ENCODE measurements at places on chromosomes 7 and 10.

DNA sequence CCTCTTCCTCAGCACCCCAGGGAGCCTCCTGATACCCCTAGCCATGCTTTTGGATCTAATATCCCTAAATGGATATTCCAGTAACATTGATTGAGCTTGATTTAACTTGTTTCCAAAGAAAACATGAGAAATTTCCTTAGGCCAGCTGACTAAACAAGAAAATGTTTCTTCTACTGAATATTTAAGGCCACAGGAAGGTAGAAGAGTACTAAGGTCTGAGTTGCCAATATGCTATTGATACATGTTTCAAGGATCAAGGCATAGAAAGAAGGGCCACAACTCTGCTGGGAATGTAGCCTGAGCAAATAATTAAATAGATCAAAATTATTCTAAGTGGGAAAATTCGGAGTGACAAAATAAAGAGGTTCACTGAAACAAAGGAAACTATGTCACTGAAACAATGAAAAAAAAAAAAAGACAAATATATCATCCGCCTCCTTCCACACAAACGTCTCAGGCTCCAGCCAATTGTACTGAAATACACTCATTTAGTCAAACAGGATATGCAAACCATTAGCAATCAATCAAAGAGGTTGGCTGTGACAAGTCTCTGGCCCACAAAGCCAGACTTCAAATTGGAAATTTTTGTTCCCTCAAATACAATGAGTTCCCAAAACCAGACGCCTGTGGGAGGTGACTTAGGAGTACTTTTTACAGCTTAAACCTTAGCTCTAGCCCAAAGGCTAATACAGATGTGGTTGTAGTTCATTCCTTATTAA is 396.2 kb downstream of the HTR7 start:
- DNase-seq, result no peak

GRCh38 chr7:150734254-150734653 is 3.0 kb upstream of the GIMAP5 start:
- DNase-seq, result no peak

DNA sequence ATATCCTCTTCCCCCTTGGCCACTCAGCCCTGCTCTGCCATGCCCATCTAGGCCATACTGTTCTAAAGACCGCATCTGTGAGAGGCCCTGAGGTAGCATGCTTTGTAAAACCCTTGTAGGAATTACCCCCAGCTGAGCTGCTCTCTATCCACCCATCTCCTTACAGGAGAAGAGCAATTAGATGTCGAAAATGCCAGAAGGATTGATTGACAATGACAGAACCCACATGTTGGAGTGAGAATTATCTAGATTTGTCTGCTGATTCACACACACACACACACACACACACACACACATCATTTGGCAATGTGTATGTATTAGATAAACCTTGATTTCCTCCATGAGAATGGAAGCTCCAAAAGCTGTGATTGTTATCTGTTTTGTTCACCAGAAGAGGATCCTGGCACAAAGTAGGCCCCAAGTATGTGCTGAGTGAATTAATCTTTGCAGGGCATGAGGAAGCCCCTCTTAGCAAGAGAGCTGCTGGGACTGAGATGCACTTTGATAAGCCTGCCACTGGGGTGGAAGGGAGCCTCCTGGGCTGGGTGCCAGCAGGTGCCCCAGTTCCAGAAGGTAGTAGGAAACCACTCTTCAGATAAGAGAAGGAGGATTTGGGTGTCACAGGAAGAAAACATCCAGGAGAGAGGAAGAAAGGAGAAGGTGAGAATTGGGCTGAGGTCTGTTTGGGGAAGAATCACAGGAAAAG is 187.5 kb upstream of the ADO start:
- no peak for DNase-seq

DNA sequence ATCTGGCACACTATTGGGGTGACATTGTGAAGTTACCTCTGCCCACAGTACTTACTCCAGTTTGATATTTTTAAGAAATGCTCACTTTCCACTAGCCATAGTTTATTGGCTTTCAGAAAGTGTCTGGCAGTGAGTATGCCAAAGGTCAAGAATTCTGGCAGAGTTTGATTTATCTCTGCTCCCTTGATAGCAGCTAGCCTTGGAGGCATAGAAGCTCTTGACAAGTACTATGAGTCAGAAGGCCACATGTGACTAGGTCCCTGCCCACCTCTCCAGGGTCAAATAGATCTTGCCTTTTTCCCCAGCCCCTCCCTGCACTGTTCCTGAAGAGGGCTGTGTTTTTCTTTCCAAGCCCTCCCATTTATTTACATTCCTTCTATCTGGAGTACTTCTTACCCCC is 202.2 kb downstream of the AUTS2 start:
- DNase-seq, result no peak

DNA sequence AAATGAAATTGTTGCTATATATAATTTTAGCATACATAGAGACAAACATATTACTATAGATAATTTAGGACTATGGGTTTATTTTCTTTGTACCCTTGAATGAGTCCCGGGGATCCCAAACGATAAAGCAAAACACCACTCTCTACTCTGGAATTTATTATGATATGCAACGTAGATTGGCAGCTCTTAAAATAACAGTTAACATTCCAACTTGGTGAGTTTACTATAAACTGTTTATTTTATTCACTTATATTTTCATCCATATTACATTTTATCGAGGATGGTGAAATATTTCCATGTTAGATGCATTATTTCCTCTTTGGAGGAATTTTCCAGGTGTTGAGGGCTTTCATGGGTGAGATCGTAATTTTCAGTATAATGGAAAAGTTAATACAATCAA is 138.7 kb upstream of the DGKB start:
- no peak for DNase-seq

DNA sequence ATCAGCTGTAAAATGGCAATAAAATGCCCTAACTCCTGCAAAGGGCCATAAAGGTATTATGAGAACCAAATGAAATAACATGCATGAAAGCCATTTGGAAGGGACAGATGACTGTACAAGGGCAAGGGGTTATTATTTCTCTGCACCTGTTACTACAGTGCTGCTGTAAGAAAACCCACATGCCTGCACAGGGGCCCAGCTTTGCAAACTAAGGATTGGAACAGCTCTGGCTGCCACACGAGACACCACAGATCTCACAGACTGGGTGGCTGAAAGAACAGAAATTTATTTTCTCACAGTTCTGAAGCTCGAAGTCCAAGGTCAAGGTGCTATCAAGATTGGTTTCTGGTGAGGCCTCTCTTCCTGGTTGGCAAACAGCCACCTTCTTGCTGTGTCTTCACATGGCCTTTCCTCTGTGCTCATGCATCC is 409.0 kb upstream of the NRP1 start:
- DNase-seq, result no peak

DNA sequence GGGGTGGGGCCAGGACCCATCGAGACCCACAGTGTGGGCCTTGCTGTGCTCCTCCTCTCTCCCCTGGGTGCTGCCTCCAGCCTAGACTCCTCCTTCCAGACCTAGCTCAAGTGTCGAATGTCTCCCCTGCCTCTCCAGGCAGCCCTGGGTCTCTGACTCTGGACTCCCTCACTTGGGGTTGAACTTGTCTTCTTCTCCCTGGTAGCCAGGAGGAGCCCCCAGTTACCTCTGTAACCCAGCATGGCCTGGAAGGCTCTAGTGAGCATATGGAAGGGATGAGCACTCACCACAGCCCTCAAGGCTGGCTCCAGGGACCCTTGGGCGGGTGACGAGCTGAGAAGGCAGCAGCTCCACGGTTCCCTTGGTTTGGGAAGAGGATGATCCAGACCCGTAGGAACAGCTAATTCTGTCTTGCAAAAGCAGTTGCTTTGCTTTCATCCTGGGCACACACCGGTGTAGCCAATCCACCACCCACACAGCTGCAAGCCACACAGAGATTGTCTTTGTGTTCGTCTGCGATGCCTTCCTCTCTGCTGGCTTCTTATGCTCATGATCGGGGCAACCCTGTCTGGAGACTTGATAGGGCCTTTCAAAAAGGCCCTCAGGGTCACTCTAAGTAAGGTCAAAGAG is 52.3 kb upstream of the ANTXRL start:
- no peak for DNase-seq

DNA sequence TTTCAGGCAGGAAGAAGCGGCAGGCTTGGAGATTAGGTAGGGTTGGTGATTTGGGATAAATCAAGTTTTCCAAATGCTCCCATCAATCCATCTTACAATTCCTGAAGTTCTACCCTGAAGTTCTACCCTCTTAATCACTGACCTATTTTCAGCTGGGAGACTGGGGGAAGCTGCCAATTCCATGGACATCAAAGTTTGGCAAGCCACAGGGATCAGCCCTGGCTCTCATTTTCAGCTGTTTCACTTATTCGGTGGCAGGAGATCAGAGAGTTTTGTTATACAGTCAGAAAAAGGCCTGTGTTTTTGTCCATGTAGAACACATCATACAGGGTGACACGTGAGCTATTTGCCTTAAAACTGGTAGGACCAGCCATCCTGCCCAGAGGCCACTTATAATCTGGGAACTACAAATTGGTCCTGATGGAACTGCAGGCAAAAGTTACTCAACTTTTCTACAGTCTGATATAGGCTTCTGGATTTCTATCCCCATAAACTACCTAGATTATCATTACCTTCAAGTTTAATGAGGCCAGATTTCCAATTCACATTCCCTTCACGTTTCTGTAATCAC is 112.9 kb upstream of the ZNF746 start:
- no peak for DNase-seq

DNA sequence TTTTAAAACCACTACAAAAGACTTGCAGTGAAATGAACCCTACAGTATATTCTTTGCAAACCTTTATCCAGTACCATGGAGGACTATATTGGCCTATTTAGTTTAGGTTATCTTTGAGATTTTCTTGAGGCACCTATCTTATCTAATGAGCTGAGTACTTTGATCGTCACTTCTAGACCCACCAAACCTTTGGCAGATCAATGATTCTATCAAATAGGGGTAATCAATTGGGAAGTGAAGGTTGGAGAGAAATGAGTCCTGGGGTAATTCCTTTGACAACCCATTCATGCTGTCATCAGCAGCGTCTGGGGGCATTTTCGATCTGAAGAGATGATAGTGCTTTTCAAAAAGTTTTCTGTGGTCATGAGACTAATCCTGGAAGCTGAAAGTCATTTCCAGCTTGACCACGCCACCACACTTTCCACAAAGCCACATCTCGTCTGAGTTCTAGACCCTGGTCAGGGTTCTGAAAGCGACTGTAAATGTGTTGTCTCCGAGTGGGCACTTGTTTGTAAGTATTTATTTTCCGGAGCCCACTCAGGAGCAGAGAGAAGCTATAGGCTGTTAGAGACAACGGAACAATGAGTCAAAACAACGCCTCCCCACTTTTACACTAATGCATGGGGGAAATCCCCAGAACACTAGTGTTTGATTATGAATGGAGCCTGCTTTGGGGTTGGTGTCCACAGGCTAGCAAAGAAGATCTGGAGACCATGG is 4.8 kb downstream of the EGR2 start:
- DNase-seq, result no peak

GRCh38 chr7:36057323-36057722 is 95.7 kb upstream of the EEPD1 start:
- no peak for DNase-seq

DNA sequence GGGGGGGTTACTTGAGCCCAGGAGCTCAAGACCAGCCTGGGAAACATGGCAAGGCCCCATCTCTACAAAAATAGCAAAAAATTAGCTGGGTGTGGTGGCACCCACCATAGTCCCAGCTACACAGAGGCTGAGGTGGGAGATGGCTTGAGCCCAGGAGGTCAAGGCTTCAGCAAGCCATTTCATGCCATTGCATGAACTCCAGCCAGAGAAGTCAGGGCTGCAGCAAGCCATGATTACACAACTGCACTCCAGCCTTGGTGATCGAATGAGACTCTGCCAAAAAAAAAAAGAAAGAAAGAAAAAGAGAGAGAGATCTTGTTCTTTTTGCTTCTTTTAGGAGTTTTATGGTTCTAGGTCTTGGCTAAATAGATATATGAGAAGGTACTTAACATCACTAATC is 200.2 kb upstream of the PHYHIPL start:
- no peak for DNase-seq

DNA sequence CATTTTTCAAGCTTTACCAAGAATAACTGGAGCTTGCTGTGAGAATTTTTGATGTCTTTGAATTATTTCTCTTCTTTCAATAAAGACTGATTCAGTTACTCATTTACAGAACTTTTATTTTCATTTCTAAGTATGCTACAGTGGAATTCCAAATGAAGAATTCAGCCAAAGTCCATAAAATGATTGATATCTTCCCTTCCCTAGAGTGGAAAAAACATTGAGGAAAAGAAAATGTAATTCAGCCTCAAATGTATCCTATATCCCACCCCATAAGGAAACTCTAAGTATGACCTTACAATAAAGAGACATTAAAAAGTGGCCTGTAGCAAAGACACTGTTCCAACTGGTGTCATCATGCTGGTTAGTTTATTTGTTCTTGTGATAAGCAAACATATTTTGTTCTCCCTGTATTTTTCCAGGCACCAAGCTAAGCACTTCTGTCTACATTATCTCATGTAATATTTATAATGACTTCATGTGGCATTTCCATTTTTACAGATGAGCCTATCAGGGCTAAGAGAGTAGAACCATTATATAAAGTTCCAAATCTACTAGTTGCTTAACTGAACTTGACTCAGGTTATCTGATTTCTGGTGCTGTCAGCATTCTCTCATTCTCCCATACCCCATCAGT is 450.4 kb downstream of the NEBL start:
- DNase-seq, result no peak

- DNase-seq, result no peak
These were observed 261.8 kb upstream of the RNF32 start for GRCh38 chr7:156378806-156379205.

DNA sequence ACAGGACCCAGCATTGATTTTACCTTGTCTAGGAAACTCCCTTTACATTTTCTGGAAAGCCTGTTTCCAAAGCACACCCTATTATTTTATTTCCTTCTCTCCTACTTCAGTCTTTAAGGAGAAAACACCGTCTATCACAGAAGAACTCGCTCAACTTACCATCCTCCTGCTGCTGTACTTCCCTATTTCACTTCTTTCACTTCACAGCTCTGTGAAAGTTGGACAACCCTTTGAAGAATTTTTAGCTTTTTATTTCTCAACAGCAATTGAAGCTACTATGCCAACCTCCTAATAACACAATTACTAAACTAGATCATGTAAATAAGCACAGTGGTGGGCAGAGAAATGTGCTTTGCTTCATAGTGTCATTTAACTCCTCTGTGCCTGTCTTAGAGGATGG is 166.5 kb downstream of the TFEC start:
- DNase-seq, result no peak

- DNase-seq, result no peak
These were observed 138.6 kb upstream of the CCDC6 start for GRCh38 chr10:60044971-60045370.

DNA sequence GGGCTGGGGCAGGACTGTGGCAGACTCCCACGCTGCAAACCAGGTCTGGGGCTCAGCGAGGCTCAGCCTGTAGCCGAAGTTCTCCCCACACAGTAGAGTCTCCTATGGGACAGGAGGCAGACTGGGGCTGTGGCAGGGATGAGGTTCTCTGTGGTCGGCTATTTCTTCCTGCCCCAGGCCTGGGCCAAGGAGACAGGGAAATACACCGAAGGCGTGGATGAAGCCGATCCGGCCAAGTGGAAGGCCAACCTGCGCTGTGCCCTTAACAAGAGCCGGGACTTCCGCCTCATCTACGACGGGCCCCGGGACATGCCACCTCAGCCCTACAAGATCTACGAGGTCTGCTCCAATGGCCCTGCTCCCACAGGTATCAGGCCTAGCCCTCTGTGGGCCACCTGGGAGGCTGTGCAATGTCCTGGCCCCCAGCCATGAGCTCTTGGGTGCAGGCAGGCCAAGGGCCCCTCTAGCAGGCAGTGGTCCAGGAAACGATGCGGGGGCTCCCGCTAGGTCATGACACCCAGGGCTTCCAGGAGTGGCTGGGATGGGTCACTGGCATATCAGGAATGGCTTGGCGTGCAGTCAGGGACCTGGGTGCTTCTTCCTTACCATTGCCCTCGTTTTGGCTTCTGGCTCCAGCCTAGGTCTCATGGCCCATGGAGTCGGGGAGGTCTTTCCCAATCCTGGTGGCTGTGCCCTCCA is 8.1 kb downstream of the IRF5 start:
- DNase-seq, result no peak

Data from RKO (cell line).